GM20000 (cell line): ENCODE measurements at places on chromosomes 11 and 22.

DNA sequence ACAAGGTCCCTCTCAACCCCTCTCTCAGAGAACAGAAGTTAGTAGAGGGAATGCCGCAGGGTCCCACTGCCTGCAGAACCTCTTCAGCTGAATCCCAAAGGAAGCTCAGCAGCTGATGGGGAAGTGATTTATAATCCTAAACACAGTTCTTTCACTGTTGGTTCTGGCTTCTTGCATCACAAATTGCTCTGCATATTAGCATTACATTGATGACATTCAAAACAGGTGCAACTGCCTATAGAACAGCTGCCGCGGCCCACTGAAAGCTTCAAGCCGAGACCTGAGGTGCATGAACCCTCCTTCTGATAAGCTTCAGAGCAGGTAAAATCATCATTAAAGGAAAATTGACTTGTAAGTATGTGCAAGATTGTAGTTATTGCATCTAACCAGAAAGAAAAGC is 75.2 kb upstream of the KIRREL3 start:
- no peak for DNase-seq

DNA sequence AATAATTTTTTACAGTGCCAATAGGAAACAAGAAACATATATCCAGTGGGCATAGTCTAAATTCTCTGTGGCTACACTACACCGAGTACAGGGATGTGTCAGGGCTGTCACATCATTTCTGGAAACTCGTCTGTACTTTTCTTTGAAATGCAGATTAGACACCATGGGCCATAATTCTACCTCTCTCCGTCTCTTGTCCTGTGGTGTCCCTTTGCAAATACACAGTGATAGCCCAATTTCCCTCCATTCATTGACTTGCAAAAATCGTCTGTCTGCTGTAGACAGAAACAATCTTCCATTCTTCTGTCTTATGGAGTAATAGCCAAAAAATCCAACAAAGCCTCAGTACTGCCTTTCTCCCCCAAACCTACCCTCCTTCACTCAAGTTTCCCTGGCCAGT is 487.1 kb upstream of the ANO3 start:
- no peak for DNase-seq

DNA sequence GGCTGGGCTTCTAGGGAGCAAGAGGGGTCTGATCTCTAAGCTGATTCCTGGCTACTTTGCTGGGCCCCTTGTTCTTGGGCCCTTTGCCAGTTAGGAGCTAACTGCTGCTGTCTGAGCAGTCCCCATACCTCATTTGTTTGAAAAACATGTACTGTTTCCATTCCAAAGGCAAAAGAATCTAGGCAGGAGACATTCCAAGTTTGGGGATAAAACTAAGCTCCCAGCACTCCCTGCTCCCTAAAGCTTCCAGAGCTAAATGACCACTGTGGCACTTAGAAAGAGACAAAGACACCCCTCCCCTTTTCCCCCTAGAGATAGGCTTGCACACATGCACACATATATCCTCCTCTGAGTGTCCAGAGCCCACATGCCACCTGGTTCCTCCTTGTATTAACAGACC is 22.7 kb upstream of the RRM1 start:
- DNase-seq = no peak

GRCh38 chr11:70319396-70320076 is 49.0 kb downstream of the PPFIA1 start:
- no peak for DNase-seq

GRCh38 chr11:41522391-41522790 is 62.9 kb upstream of the LRRC4C start:
- no peak for DNase-seq

DNA sequence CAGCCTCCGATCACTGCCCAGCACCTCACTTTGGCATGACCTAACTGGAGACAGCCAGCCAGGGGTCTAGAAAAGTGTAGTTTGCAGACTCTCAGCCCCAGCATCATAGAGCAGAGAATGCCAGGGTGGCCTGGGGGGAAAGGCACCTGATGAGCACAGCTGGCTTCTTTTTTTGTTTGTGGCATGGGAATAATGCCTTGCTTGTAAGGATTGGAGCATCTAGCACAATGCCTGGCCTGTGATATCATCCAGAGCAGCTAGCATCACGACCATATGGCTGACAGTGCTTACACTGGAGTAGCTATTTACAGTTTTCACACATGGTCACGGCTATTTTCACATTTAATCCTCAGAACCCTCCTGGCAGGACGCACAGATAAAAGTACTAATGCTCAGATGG is 594.8 kb upstream of the B3GAT1 start:
- no peak for DNase-seq

GRCh38 chr11:35003658-35004057 is 87.2 kb downstream of the PDHX start:
- DNase-seq = no peak

- DNase-seq = no peak
Measured at GRCh38 chr11:126214441-126214840, 2.9 kb downstream of the FAM118B start.

- DNase-seq = no peak
Measured at GRCh38 chr22:32745251-32745995, 56.1 kb upstream of the TIMP3 start.

DNA sequence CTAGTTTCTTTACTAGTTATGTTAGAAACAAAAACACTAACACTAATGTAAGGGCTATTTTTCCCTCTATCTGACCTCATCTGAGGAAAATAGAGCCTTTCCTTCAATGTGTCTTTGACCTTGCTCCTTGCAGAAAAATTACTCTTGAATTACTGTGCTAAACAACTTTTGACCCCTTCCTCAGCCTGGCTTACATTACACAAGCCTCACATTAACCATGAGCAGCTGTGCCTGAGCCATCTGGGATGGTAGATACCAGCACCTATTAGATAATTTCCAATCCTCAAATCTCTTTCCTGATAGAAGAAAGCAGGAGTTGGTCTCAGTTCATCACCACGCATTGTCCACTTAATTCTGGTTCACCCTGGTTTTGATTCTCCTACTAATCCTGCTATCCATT is 134.4 kb upstream of the NCAM1 start:
- DNase-seq = no peak

DNA sequence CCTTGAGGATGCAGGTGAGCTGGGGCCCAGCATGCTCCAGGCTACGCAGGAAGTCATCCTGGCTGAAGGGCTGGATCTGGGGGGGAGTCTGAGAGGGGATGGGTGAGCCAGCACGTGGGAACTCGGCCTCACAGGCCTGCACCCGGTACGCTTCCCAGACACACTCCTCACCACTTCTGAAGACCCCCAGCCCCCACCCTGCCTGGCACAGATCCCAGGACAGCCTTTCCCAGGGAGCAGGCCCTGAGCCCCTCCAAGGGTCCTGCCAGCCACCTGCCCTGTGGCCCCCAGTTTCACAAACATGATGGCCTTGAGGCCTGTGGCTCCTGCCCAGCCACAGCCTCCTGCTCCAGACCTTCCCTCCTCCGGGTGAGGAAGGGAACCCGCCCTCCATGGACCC is 5.6 kb upstream of the PLXNB2 start:
- DNase-seq = no peak

DNA sequence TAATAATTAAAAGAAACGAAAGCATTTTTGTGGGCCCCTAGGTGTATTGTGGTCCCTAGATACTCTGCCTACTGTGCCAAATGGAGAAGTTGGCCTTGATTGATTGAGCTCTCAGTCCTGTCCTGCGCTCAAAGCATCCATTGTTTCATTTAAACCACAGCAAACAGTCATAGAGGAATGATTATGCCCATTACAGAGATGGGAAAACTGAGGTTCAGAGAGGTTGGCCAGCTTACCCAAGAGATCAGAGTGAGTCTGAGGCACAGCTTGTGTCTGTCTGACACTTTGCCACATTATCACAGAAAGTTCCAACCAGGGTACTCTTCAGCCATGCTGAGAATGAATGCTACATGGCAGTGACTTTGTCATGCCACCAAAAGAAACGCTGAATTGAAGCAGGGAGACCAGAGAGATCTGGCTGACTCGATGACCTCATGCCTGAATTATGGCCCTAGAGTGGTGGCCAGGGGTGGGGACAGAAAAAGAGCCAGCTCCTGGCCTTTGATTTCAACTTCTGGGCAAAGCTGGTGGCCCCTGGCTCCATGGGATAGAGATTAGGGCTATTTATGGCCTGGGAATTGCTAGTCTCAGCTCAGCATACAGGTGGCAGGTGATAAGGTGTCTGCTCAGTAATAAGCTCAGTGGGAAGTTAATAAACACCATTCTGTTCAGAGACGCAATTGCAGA is 180.5 kb downstream of the MIAT start:
- no peak for DNase-seq

DNA sequence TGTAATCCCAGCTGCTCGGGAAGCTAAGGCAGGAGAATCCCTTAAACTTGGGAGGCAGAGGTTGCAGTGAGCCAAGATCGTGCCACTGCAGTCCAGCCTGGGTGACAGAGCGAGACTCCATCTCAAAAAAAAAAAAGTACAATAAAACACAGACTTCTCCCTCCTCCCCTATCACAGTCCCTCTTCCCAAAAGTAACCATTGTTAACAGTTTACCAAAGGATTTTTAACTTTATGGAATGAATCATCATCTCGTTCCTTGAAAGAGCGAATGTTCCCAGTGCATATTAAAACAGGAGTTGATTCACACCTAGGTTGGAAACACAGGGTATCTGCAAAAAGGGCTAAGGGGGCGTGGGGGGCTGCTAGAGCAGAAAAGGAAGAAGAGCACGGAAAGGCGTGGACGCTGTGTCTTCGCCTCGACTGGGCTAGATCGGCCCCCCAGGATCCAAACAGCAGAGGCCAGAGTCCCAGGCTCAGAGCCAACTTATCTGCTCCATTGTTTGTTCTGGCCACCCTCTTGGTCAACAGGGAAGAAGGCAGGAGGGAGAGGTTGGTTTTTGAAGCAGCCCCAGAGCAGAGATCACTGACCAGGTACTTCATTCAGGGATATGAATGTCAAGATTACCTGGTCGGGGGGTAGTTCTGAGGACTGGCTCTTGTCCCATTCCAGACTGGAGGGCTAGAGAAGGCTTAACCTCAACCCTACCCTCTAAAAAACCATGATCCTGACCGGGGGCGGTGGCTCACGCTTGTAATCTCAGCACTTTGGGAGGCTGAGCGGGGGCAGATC is 2.1 kb upstream of the AHNAK start:
- no peak for DNase-seq

DNA sequence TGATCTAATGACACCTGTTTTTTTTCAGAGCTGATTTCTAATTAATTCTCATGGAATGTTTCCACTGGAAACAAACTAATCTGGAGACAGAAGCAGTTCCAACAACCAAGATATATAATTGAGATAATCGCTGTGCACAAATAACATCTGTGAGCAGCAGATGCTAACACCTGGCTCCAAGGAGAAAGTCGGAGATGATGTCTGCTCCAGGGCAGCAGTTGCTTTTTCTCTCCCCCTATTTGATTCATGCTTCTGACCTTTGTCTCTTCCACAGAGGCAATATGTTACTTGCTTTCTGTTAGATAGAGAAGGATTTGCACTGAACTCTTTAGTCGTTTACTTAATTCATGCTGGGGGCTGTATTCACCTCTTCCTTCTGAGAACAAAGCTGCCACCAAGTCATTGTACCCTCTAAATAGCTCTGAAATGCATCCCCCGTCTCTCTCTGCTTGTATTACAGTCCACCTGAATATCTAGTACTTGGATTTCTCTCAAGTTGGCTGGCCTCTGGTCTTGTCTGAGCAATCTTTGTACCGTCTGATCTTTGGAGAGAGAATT is 187.4 kb downstream of the MYO18B start:
- no peak for DNase-seq

GRCh38 chr22:48429446-48430020 is 1398.1 kb downstream of the BRD1 start:
- no peak for DNase-seq

GRCh38 chr22:27961680-27962079 is 42.6 kb upstream of the PITPNB start:
- no peak for DNase-seq

DNA sequence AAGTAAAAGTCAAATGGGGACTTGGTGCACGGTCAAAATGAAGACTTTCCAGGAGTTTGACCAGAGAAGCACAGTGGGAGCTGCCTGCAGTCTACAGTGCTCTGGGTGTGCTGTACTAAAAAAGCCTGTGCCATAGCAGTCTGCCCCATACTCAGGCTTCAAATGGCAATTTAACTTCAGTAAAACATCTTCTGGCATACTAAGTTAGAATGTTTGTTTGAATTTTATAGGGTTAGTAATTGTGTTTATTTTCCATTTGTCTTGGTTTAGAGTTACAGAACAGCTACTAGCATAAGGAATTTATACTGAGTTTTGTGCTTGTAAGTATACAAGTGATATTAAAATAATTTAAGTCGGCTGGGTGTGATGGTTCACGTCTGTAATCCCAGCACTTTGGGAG is 29.3 kb upstream of the LIPT2 start:
- no peak for DNase-seq

DNA sequence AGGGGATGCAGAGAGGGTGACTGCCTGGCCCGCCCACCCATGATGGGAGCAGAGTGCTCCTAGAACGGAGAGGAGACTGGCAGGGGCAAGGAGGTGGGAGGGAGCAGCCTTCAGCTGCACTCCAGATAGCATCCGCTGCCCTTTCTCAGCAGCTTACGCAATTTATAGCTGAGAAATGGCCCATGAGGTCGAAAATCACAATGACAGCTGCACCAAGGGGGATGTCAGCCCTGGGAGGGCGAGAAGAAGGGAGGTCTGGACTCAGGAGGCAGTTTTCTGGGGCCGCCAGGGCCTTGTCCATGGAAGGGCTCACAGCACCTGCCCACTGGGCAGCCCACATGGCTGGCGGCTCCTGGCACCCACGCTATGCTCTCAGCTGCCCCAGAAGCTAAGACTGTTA is 17.6 kb upstream of the MOB2 start:
- no peak for DNase-seq

DNA sequence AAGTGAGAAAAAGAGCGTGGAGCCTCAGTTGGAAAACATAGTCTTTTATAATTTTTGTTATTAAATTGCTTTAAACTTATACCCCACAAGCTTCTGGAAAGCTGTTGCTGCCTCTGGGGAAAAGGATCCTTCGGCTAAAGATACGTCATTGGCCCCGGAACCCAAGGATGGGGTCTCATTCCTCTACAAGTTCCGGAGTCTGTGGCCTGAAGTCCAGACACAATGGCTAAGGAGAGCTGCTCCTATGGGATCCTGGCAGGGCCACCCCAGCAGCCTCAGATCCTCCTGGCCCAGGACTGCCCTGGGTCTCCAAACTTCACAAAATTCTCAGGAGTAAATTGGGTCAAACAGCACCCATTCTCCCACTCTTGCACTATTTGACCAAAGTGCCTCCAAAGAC is 5.9 kb downstream of the WT1 start:
- DNase-seq = peak; percentile 16

GRCh38 chr22:42925598-42925997 is 68.5 kb upstream of the ARFGAP3 start:
- no peak for DNase-seq
